ENCODE measurements at places on chromosomes 12 and 14.

DNA sequence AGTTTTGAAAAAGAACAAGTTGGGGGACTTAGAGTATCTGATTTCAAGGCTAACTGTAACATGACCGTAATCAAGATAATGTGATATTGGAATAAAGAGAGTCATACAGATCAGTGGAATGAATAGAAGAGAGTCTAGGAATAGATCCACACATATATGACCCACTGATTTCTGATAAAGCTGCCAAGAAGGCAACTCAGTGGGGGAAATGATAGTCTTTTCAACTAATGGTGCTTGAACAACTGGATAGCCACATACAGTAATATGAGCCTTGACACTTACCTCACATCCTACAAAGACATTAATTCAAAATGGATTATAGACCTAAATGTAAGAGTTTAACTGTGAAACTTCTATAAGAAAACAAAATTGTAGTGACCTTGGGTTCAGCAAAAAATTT is 3.8 kb downstream of the PRKCH start:
- no peak for DNase-seq

GRCh38 chr12:3543826-3544225 is 52.8 kb downstream of the PRMT8 start:
- DNase-seq: no peak

- no peak for DNase-seq
These were observed 35.6 kb downstream of the TMEM120B start for GRCh38 chr12:121748218-121748570.

DNA sequence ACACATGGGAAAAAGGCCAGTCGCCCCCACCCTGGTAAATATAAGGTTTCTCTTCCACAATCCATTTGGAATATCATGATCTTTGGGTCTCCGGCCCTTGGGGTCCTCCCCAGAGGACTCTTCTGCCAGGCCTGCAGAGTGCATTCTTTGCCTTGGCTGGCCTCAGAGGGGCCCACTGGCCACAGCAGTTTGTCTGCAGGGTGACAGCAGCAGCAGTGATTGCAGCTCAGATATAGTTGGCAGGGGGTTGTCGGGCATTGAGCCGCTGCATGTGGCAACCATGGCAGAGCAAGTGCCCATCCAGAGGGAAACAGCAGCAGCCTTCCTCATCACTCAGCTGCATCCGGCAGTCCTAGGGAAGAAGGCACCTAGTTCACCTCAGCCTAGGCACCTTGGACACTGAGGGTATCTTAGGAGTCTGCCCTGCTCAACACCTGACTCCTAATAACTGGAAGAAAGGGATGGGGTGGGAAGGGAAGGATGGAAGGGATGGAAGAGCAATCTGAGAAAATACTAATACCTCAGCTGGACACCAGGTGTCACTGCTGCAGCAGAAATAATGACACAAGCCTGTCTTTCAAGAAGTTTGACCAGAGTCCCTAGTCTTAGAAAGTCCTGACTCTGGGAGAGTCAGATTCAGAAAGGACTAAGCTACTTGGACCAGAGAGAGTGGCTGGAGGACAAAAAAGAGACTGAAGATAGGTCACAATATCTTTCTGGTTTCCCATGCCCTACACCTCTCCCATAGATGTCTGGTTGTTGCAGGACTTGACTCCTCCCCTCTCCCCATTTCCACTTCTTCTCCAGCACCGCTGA is 8.9 kb downstream of the AJUBA start:
- DNase-seq: no peak

DNA sequence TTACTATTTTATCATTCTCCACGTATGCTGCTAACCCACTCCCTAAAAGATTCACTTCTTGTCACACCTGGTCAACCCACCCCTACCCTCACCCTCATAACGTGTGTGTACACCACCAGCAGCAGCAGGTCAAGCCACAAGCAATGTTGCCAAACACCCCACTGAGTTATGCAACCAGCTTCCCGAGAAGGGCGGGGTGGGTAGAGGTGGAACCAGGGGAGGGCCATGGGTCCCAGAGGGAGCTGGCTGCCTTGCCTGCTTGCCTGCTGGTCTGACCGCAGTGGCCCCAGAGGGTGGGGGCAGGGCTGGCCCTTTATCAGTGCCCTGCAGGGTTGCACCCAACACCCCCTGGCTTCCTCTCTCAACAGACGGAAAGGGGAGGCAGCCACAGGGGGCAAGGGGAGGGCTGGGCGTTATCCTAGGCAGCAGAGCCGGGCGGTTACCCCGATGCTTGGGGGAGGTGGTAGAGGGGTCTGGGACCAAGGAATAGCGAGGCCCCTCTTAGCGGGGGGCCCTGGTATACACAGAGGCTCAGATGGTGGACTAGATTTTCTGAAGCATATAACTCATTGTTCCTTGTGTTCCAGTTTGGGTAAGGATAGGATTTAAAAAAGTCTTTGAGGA is 3.5 kb upstream of the NFE2 start:
- DNase-seq: no peak

DNA sequence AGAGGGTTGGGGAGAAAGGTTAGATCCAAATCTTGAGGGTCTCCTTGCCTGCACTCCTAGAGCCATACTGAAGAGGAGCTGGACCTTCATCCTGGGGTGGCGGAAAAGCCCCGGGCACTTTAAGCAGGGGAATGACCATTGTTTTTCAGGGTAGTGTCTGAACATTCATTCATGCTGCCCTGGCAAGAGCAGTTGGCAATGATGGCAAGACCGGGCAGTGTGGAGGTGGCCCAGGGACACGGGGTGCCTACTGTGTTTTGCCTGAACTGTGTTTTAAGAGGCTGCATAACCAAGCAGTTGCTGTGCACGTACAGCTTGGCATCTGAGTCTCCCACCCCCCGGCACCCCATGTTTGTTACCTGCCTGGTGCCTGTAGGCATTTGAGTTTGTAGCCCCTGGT is 14.7 kb downstream of the TPCN1 start:
- DNase-seq: no peak

GRCh38 chr12:57621497-57622292 is 10.5 kb downstream of the ARHGEF25 start:
- no peak for DNase-seq

GRCh38 chr12:42732908-42733411 is 143.4 kb upstream of the PRICKLE1 start:
- no peak for DNase-seq

DNA sequence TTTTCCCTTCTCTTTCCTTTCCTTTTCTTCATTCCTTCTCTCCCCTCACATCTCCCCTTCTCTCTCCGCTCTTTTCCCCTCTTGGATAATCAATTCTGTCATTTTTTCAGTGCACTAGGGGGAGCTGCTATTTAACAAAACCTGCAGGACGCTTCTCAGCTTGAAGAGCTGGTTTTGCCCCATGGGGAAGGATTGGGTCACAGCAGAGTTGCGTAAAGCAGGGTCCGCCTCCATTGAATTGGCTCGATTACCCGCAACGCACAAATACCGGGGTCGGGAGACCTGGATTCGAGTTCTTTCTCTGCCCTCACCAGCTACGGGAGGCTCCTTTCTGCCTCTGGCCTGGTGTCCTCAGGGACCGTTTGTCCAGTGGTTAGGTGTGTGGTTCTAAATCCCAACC is 42.1 kb upstream of the CHGA start:
- DNase-seq: no peak

GRCh38 chr12:26152507-26153102 is 27.8 kb upstream of the BHLHE41 start:
- no peak for DNase-seq

GRCh38 chr14:69695322-69696203 is 71.4 kb upstream of the SRSF5 start:
- DNase-seq: no peak

- DNase-seq: no peak
These were observed 312.3 kb downstream of the ATP23 start for GRCh38 chr12:58253663-58254062.

DNA sequence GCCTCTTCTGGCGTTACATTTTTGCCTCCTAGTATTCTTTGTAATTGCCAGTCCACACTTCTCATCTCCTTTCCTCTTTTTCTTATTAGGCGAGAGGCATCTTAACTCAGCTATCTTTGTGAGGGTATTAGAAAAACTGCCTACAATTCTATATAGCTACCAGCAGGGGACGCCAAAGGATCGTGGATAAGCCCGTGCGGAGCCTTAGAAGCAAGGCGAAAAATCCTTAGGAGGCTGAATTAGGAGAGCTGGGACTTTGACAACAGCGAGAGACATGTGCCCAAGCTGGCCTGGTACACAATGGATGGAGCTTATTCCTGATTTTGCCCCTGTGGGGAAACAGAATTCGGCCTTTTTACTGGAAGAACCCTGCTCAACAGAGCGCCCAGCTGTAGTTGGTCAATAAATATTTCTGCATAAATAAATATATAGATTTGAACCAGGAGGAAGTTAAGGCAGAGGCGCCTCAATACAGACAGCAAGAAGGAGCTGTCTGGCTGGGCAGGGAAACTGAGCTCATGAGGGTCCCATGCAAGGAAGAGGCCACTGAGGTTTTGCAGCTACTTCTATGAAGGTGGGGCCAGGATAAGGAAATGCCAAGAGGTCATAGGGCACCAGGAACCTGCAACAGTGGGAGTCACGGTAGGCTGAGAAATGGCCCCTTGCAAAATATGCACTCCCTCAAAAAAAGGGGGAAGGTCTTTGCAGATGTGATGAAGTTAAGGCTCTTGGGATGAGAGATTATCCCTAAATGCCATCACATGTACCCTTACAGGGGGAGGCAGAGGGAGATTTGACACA is 14.6 kb upstream of the RBM19 start:
- DNase-seq: no peak

- DNase-seq: no peak
These were observed 1.1 kb upstream of the CLEC2D start for GRCh38 chr12:9668161-9669018.

DNA sequence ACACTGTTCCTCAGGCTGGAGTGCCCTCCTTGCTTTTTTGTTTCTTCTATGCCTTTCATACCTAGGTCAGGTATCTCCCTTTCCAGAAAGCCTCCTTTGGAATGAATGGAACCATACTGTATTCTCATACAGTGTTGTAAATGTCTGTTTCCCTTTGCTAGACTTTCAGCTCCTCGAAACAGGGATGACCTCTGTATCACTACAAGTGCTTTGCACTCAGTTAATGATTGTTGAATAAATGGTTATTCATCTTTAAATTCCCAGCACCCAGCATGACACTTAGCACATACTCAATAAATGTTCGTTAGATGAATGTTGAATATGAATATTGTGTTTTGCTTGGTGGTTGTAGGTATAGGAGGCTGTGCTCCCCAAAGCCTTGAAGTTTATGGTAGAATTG is 5.9 kb upstream of the TULP3 start:
- no peak for DNase-seq

DNA sequence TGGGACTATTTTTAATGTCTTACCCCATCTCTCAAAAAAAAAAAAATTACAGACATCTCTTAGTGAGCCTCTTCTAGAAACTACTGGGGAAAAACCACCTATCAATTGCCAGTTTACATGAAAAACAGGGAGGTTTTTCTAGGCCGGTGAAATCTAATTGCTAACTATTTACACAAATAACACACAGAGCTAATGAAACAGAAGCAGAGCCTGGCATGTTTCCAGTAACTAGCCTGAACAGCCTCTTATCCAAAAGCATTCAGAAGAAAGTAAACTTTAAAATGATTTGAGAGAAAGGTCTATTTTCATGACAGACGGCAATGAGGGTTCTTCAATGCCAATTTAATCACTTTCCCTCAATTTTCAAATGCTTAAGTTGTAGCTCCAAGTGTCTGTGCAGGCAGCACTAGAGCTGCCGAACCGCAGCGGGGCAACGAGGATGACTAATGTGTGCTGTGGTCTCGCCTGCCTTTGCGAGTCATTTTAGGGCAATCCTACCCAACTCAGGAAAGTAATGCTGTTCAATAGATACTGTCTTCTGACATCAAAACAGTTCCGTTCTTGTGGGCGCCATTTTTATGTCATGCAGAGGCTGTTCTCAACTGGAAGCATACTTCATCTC is 84.6 kb downstream of the SETD3 start:
- DNase-seq: no peak

DNA sequence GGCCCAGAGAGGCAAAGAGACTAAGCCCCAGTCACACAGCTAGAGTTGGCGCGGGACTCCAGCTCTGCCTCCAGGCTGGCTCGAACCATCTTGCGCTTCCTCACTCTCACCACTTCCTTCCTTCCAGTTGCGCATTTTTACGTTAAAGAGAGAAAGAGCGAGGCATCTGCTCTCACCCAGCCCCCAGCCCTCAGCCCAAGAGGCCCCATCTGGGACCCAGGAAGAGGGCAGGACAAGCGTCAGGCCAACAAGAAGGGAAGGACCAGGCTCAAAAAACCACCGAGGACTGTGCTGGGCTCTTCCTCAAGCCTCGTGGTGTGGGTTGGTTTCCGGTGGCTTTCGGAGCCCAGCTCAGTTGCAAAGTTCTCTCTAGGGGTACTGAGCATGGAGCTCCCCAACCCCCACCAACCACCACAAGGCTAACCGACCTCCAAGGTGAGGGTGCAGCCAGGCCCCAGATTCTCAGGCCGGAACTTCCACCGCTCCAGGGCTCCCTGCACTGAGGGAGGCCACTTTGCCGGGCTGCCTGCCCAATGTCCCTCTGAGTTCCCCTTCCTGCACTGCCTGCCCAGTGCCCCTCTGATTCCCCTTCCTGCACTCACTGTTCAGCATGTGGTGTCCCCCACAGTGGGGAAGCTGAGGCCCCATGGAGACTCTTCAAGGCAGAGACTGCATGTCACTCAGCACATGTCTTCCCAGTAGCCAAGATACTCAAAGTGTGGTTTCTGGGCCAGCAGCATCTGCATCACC is 35.9 kb downstream of the TESC start:
- no peak for DNase-seq

DNA sequence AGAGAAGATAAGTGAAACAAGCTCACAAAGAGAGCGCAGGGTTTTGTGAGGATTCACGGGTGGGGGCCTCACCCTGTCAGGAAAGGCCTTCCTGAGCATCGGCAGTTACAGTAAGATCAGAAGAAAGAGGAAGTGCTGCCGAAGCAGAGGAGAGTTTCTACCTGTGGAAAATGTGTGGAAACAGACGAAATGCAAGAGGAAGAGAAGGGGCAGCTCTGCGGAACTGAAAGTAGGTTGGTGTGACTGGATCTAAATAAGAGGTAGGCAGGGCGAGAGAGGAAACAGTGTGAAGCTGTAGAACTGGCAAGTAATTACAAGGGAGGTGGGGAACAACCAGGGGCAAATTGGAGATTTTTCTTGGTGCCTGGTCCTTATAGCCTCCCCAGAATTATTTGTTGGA is 2.6 kb downstream of the GPR68 start:
- no peak for DNase-seq

DNA sequence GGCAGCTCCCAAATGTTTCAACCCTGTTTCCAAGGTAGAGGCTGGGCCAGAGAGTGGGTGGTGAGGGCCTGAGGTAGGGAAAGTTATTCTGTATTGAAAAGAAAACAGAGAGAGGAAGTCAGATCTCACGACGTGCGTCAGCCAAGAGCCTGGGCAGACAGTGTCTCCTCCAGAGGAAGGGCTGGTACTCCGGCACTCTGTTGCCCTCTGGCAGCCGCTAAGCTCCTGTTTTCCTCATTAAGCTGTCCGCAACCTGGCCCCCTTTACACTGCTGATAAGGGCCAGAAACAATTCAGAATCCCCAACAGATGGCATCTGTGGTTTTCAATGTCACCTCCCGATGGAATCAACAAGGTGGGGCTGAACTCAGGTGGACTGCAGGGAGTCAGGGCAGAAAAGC is 26.0 kb upstream of the LTBP2 start:
- no peak for DNase-seq

- DNase-seq: no peak
These were observed 45.2 kb upstream of the C14orf132 start for GRCh38 chr14:95993768-95994592.

- no peak for DNase-seq
These were observed 191.8 kb downstream of the C12orf75 start for GRCh38 chr12:105522166-105522825.

GRCh38 chr12:113837084-113837483 is 129.0 kb downstream of the RBM19 start:
- no peak for DNase-seq

Measured in NCI-H2081 treated with DMSO at 0.1 percent for 48 hours (cell line).